ENCODE measurements at places on chromosomes 2 and 18. TPM values are rescaled to one million over a fixed set of nuclear protein-coding genes. Genes with fewer than 3 reads are reported as not detected.

DNA sequence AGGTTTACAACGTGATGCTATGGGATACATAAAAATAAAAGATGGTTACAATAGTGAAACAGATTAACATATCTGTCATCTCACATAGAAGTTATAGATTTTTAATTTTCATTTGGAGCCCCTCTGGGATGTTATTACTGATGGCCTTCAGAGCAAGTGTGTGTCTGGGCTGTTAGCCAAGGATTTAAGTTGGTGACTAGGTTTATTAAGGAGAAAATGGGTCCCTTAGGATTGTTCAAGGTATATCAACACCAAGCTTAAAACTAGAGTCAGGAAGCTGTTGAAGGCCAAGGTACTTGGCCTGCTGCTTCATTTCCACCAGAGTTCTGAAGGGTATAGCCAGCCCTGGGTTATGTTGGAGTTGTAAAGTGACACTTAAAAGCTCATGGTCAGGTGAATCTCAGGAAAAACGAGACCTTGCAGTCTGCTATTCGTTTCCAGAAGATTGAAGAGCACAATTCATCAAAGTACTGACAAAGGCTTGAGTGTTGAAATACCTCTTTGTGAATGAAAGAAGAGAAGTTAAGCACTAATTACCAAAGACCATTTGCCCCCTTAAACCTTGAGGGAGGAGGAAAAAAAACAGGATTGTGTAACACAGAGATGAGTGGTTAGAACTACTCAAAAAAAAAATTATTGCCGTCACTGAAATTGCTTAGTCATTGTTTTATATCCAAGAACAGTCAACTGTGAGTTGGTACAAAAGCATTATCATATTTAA is 48.4 kb downstream of the MAP2 start:
- DNase-seq = no peak

GRCh38 chr18:36862182-36862581 is 33.3 kb downstream of the KIAA1328 start:
- no peak for DNase-seq

GRCh38 chr2:100309311-100309710 is 13.0 kb downstream of the LONRF2 start:
- no peak for DNase-seq

DNA sequence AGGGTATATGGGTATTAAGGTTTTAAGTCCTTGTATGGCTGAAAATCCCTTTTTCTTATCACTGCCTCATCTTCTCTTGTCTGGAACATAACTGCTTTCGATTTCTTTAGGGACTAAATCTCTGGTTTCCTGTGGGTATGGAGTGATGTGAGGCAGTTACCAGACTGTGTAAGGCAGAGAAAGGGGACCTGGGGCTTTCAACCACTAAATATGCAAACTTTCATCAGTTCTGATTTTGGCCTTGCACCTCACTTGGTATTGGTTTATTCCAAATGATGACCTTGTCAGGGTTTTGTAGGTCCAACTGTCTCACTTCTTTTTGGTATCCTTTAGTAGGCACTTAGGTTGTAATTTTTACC is 9.3 kb downstream of the MAP4K4 start:
- no peak for DNase-seq

GRCh38 chr2:142997231-142997630 is 119.8 kb downstream of the KYNU start:
- DNase-seq = no peak

DNA sequence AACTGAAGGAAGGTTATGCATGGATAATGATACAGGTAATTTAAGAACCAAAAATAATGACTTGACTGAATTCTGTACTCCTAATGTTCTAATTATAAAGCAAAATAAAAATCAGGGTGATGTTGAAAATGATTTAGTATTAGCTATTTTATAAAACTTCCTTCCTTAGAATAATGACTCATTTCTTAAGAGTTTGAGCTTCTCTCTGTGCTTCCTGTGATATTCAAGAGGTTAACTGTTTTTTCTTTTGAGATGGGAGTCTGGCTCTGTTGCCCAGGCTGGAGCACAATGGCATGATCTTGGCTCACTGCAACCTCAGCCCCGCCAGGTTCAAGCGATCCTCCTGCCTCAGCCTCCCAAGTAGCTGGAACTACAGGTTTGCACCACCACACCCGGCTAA is 14.8 kb downstream of the HADHA start:
- no peak for DNase-seq

GRCh38 chr2:74910245-74910644 is 48.2 kb upstream of the POLE4 start:
- DNase-seq = no peak

- no peak for DNase-seq
Measured at GRCh38 chr2:158781353-158781961, 13.7 kb upstream of the DAPL1 start.

DNA sequence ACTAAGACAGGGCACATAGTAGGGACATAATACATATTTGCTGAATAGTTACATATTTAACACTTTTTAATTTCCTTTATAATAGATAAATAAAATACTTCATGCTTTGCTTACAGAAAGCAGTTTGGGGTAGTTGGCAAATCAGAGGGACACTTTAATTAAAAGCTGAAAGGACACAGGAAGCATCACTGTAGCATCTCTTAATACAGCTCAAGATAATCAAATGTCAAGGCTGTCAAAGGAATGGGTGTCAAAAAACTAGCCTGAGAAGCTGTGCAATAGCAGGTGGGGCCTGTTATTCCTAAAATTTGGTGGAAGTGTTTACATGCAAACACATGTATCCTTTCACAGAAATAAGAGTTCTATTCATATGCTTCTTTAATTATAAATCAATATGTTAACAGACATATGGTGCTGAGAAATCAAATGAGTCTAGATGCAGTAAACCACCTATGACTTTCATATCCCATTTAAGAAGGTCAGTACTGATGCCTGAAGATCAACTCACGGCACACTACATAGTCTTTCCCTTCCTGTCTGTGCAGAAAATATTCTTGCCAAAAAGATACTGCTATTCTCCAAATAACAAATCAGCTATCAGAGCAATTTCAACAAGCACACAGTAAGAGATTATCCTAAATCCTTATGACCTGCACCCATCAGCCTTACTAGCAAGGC is 174.6 kb downstream of the STK39 start:
- DNase-seq = no peak

DNA sequence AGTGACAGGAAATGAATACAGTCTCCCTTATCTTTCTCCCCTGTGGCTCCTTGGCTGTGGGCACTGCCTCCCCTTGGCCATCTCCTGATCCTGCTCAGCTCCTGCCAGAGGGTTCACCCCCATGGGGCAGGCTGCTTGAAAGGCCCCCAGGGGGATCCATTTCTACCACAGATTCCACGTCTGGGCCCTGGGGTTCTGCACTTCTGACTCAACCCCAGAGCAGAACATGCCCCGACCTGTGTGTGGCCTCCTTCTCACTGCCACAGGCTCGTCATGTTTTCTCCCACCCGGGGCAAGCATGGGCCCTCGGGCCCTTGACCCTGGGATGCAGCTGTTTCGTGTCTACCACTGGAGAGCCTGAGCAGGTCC is 122.2 kb downstream of the ACKR3 start:
- DNase-seq = no peak

- no peak for DNase-seq
Measured at GRCh38 chr18:78503129-78503528, 476.5 kb upstream of the SALL3 start.

DNA sequence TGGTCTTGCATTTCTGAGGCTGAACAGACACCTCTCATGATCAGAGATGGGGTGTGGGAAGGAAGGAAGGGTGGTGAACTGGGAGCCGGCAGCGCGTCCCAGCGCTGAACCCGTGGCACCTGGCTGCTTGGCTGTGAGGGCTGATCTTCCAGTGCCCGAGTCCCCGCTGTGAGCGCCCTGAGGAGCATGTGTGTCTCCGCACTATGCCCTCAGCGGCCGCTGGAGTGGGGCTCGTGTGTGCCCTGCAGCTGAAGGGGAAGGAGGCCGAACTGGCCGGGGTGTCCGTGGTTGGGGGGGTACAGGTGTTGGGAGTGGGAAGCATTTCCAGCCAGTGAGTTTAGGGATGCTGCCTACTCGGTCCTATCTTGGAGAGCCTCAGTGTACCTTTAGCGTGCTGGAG is 82.2 kb downstream of the LDLRAD4 start:
- DNase-seq = peak; percentile 33

DNA sequence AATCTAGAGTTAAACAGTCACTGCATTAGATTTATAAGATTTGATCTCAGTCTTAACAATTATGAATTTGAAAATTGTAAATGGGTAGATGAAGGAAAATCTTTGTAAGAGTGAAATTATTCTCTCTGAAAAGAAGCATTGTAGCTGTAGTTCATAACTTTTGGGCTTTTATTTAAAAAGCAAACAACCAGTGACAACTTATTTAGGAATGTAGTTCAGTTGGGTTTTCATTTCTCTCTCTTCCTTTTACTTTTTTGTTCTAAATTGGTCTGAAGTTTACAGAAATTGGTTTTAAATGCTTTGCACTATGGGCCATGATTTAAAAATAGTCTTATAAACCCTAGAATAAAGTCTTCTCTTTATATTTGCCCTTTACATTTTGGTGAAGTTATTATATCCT is 296.6 kb downstream of the GULP1 start:
- no peak for DNase-seq

GRCh38 chr18:3605486-3605952 is 155.5 kb downstream of the TGIF1 start:
- no peak for DNase-seq

DNA sequence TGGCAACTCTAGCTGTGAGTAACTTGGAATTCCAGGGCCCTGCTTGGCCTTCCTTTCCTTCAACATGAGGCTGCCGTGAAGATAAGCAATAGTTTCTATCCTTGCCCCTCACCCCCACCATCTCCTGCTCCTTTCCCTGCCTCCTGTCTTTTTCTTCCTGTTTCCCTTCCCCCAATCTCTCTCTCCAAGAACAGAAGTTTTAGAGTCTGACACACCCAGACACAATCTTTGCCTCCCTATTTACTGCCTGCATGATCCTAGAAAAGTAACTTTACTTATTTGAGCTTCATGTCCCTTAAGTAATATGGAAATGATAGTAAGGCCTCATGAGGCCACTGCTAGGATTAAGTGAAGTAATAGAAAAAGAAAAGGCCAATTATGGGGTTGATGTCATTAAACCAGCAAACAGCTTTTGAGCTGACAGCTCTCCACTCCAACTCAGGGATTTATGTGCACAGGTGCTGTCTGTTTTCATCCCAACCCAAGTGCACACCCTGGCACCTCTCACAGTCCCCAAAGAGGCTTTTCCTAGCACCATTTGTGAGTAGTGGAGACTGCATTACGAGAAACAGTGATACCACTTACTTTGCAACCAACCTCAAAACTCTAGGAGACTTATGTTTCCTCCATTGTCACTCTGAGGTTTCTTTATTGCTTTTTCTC is 123.7 kb upstream of the SIX3 start:
- DNase-seq = no peak

DNA sequence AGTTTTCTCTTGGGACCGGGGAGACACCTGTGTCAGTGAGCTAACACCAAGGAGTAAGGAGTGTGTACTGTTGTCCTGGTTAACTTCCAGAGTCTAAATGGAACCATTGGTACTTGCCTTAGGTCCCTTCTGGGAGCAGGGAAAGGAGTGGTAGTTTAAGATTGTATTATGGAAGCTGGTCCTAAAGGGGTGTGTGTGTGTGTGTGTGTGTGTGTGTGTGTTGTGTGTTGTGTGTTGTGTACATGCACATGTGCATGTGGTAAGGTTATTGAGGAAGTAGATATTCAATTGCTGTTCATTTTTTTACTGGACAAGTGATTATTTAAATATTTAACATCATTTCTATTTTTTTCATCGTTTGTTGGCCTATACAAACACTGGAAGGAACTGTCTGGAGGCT is 1.4 kb downstream of the APLF start:
- DNase-seq = no peak

DNA sequence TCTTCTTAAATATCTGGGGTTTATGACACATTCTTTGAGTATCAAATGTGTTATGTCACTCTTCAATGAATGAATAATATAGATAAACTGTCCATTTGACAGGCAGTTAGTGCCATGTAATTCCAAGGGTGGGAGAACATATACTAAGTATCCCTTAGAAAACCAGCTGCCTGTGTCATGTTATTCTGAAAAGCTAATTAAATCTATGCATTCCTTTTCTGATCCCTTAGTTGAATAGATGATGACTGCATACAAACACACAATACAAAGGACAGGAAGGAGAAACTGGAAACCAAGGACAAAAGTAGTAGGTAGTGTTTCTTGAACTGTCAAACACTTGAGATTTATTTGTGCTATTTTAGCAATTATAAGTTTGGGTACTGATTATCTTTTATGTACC is 8.3 kb downstream of the ARHGAP28 start:
- no peak for DNase-seq

- peak; percentile 90 for DNase-seq
Measured at GRCh38 chr2:224433442-224433841, 31.5 kb upstream of the FAM124B start.

DNA sequence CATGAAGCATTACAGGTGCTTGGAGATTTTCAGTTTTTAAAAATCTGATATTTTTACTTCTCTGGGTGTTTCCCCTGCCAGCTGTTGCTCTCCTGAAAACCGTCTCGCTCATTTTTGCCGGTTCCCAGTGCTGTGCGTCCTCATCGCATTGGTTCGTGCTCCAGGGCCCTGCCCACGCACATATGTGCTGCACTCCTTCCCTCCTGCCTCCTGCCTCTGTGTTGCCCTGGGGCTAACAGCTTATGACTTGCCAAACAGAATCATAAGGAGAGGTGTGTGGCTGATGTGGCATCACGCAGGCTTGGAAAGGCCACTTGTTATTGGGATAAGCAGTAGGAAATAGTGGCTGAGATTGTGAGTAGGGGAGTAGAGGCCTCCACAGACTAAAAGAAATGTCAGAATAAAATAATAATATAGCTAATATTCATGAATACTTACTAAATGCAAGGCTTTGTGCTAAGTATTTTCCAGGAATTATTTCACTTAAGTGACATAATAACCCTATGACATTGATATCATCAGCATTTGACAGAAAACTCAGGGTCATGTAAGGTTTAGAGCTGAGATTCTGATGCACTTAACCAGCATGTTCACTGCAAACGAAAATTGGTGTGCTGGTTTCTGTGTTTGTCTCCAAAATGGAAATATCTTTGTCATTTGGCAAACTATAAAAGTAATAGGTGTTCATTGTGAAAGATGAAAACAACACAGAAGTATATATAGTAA is 53.5 kb downstream of the SLC4A1AP start:
- DNase-seq = no peak

DNA sequence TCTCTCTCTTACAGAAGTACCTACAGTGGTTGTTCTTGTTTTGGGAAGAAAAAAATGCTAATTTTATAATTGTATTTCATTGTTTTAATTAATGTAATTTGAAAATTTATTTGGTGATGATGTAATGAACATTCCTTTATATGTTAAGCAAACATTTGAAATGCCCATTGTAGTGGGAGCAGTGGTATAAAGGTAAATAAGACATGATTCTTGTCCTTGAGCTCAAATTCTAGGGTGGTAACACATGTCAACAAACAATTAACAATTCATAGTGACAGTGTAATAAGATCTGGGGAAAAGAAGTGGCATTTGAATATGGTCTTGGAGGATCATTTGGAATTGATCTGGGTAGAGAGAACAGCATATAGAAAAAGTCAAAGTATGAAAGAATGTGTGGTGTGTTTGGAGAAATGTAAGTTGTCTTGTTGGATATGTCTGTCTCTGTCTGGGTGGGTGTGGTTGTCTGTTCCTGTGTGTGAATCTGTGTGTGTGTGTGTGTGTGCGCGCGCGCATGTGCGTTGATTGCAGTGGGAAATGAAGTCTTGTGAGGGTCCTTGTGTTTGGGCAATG is 5.8 kb downstream of the PTPN4 start:
- DNase-seq = no peak

The SCN3A gene
- not detected for total RNA-seq

The MC2R gene
- not detected for total RNA-seq

The CHN1 gene
- total RNA-seq = 28.8 TPM

The TXNDC2 gene
- not detected for total RNA-seq

The CNGA3 gene
- total RNA-seq = not detected

The PROM2 gene
- total RNA-seq = 2.3 TPM

The WNT6 gene
- not detected for total RNA-seq

The NEU4 gene
- 1.1 TPM for total RNA-seq
